ENCODE measurements at places on chromosomes 2 and 18. TPM values are rescaled to one million over a fixed set of nuclear protein-coding genes. Genes with fewer than 3 reads are reported as not detected.

GRCh38 chr2:143503280-143503679 is 374.1 kb downstream of the ARHGAP15 start:
- no peak for DNase-seq

Gene ELOA2
- total RNA-seq: not detected

DNA sequence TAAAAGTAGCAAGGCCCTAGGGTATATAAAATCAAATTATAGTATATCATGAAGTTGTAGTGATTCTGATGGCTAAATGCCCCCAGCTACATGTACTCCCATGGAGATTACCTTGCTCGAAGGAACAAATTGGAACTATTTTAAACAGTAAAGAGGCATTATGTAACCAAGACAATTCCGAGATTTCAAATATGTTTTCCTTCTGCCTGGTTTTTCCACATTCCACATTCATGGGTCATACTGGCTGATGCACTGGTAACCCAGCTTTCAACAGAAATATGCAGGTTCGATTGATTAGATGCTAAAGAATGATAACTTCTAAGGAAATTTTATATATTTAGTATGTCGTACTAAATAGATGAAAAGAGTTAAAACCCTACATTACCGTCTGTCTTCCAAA is 62.3 kb upstream of the MGAT4A start:
- no peak for DNase-seq

DNA sequence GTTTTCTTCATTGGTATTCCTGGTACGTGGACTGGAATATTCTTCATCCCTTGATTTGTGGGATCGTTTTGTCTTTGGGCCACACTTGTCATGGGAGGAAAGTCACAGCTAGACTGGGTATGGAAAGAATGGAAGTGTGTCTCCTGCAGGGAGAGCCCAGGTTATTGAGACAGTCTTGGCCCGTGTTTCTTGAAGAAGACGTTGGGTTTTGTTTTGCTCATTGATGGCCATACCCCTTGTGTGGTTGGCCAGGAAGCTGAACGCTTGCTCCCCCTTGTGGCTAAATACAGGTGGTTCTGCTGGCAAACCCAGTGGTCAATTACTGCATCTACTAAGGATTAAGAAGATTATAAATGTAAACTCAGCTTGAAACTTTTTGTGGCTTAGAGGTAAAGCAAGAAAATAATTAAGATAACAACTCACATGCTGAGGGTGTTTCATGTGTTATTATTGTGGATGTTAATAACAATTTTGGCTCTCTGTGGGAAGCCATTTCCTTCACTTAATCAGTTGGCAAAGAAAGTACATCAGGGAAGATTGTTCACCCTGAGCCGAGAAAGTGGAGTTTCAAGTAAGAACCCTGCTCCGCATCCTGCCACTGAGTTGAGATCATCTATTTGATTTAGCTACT is 91.8 kb downstream of the NEDD4L start:
- DNase-seq: peak; percentile 51

Gene PIK3C3
- 64.4 TPM for total RNA-seq

DNA sequence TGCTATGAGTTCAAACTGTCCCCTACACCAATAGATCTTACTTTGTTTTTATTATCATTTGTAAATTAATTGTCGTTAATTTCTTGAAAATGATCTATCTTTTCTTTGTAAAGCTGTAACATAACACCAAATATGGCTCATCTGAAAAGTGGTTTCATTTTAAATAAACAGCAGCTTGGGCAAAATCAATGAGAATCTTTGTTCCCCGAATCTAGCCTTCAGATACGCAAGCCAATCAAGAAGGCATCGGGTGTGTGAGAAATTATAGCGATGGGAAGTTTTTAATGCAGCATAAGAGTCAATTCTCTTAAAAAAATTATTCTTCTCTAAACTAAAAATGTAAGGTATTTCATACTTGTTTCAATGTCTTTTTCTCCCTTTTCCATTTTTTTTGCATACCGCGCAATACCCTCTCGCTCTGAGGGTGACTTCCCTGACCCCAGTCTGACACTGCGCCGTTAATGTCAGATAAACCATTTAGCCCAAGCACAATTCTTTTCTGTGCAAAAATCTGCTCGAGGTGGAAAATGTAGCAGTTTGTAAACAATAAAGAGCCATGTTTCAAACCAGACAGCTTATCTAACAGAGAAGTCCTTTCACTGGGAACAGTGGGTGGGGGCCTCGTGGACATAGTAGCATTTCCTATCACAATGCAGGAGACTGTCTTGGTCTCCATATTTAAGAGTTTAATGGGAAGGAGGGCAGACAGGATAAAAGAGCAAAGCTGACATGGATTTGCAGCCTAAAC is 129.4 kb downstream of the TCF4 start:
- DNase-seq: peak; percentile 35

DNA sequence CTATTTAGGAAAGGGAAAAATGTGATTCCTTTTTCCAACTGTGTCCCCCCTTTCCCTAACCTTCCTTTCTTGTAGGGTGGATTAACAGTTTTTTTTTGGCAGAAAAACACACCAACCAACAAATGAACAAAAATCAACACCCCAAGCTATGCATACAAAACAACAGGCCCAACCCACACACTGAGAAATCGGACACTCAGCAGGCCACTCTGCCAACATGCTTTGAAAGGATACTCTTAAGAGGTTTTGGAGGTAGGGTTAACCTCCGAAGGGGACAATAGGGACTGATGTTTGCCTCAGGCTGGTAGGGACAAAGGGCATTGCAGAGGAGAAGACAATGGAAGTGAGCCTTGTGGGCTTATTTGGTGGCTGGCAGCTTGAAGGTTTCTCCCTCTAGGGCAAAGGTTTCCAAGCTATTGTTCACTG is 33.1 kb upstream of the POLE4 start:
- DNase-seq: no peak
